ENCODE measurements at places on chromosomes 6 and 20. TPM values are rescaled to one million over a fixed set of nuclear protein-coding genes. Genes with fewer than 3 reads are reported as not detected.

- no peak for DNase-seq
Measured at GRCh38 chr6:163313981-163314380, 100.5 kb upstream of the QKI start.

DNA sequence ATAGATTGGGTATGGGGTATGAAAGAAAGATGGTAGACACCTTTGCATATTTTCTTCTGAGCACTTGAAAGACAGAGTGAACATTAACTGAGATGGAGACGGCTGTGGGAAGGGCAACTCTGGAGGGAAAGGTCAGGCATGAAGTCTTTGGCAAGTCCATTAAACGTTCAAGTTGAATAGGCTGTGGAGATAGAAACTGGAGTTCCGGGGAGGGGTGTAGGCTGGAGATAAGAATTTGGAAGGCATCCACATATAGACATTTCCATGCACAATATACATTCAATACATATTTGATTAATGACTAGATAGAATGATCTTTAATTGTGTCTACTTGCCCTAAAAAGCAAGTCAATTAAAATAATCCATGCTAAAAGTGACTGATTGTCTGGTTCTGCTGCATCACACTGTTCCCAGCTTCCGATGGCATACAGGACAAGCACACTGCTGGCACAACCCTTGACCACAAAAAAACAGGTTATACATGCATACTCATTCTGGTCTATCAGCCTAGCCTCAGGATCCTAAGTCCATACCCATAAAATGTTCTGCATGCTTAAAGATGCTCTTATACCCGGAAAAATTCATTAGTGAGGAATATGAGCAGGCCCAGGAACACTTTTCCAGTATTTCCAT lies 1.9 kb upstream of the MYLK4 start:
- no peak for DNase-seq

The SFTA2 gene
- 0.29 TPM for total RNA-seq

GRCh38 chr6:16406966-16407365 lies 168.6 kb downstream of the GMPR start:
- DNase-seq, result no peak

DNA sequence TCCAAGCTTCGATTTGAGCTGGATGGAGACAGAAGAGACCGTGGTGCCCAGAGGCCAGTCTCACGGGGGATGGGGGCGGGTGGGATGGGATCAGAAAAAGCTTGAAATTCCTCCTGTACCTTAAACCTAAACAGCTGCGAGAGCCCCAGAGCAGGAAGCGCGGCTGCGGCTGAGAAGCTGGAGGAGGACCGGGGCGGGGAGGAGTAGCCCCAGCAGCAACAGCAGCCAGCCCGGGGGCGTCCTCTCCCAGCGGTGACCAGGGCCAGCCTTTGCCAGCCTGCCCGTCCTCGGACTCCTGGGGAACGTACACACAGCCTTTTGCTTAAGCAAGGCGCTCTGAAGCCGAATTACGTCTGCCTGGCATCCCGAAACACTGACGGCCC lies 17.4 kb upstream of the PRDM13 start:
- DNase-seq, result no peak

DNA sequence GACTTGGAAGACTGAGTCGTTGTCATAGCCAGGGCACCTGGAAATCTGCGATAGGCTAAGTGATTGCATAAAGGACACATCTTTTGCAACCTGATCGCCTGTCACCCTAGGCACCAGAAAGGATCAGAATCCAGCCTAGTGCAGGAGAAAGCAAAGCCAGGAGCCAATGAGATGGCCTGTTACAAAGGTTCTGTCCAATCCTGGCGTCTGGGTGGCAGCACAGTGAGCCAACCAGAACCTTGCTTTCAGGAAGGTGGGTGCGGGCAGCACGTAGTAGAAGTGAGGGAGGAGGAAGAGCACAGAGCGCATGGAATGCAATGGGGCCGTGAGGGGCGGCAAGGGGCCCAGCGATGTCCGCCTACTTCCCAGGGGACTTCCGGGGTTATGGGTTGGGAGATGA lies 120.4 kb upstream of the GGTLC1 start:
- DNase-seq, result no peak

The RNF182 gene
- total RNA-seq, result 0.37 TPM

DNA sequence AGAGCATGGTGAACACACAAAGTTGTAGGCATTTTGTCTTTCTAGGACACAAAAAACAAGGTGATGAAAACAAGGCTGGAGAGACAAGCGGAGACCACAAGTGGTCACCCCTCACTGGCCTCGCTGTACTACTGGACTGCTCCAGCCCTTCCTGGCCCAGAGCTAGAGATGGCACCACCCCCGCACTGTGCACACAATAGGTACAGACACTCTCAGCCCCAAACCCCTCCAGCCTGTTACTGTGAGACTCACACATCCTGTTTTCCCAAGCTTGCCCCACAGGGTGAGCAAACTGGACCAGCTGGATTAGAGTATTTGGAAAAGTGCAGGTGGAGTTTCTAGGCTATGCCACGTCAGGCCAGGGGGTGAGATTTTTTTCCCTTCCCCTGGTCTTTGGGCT lies 8.4 kb upstream of the ZSWIM1 start:
- DNase-seq, result no peak

Data from posterior vena cava (tissue), 2 donors.